Subcutaneous adipose tissue (tissue), 4 donors: ENCODE measurements at places on chromosomes 6 and 20. TPM values are rescaled to one million over a fixed set of nuclear protein-coding genes. Genes with fewer than 3 reads are reported as not detected.

The PLAGL1 gene
- total RNA-seq = 26.0 TPM

The ABHD16B gene
- total RNA-seq = not detected

The SGK2 gene
- 13.6 TPM for total RNA-seq

The SLX4IP gene
- total RNA-seq = 5.4 TPM

The HEY2 gene
- 0.85 TPM for total RNA-seq

The HLA-DPA1 gene
- total RNA-seq = 106 TPM

The TJAP1 gene
- 29.6 TPM for total RNA-seq

The MYCT1 gene
- total RNA-seq = 34.5 TPM

The DZANK1 gene
- 2.2 TPM for total RNA-seq

The HTR1E gene
- total RNA-seq = not detected

The OR2B6 gene
- not detected for total RNA-seq

The GINS1 gene
- total RNA-seq = 0.57 TPM

The MLIP gene
- total RNA-seq = 3.8 TPM
